ENCODE measurements at places on chromosomes 3 and 15. TPM values are rescaled to one million over a fixed set of nuclear protein-coding genes. Genes with fewer than 3 reads are reported as not detected.

Gene BLM
- 8.9 TPM for polyA plus RNA-seq

Gene ZBBX
- not detected for polyA plus RNA-seq

Gene PYDC2
- not detected for polyA plus RNA-seq

Gene POPDC2
- polyA plus RNA-seq = 9.5 TPM

Gene ACTRT3
- 0.12 TPM for polyA plus RNA-seq

Gene MELTF
- polyA plus RNA-seq = 0.07 TPM

Gene IRAK2
- 11.8 TPM for polyA plus RNA-seq

Gene LYZL4
- not detected for polyA plus RNA-seq

Gene ADGRG7
- polyA plus RNA-seq = not detected

Gene MAGI1
- 0.10 TPM for polyA plus RNA-seq

Gene BHLHE40
- polyA plus RNA-seq = 47.0 TPM

Gene TRNT1
- polyA plus RNA-seq = 4.5 TPM

Gene SPINK8
- polyA plus RNA-seq = not detected

Gene SLC6A20
- not detected for polyA plus RNA-seq

Gene GP9
- polyA plus RNA-seq = not detected

Gene ANKRD28
- 20.7 TPM for polyA plus RNA-seq

Gene ZBTB20
- 4.6 TPM for polyA plus RNA-seq

Gene DYNLT2B
- polyA plus RNA-seq = 5.2 TPM

Gene CLK3
- 541 TPM for polyA plus RNA-seq

Gene PRSS50
- 0.04 TPM for polyA plus RNA-seq

Gene EXD1
- polyA plus RNA-seq = not detected

Gene NAALADL2
- polyA plus RNA-seq = not detected

Gene CD96
- 21.4 TPM for polyA plus RNA-seq

Gene CAV3
- not detected for polyA plus RNA-seq

Gene GRAMD2A
- polyA plus RNA-seq = not detected

Gene CRABP1
- polyA plus RNA-seq = not detected

Gene CAMK2N2
- not detected for polyA plus RNA-seq

Gene SLC28A2
- not detected for polyA plus RNA-seq

Gene IL17RE
- 0.48 TPM for polyA plus RNA-seq

Gene MYL3
- polyA plus RNA-seq = not detected

Gene CSPG4
- polyA plus RNA-seq = 0.03 TPM

Gene MESP2
- 0.19 TPM for polyA plus RNA-seq

Gene CEP19
- polyA plus RNA-seq = 0.45 TPM

Measured in B cell (primary cell).